ENCODE measurements at places on chromosomes 4 and X.

- DNase-seq: no peak
These were observed 17.5 kb downstream of the STX18 start for GRCh38 chr4:4524364-4524763.

DNA sequence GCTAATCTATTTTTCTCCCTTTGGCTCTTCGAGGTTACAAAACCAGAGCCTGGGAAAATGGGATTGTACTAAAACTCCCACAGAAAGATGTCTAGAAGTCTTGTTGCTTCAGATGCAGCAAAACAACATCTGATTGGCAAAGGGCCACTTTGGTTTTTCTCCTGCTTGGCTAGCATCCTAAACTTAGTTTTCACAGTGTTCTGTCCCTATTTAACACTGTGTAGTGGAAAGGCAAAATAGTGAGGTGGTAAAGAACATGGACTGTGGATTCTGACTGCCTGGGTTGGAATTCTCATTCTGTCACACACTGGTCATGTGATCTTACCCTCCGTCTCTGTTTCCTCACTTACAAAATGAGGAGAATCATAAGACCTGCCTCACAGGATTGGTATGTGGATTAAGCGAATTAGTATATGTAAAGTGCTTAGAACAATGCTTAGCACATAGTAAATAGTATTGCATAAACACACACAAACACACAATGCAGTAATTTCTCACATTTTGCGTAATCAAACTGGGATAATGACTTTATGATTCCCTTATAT, 23.5 kb downstream of the TIGD2 start:
- DNase-seq: no peak

GRCh38 chrX:133985164-133985966, at the start of gene GPC3:
TSS of gene GPC3 (minus strand) at chrX:133985594.
- DNase-seq: no peak

- no peak for DNase-seq
These were observed 709.8 kb upstream of the HS3ST1 start for GRCh38 chr4:12138488-12138887.

DNA sequence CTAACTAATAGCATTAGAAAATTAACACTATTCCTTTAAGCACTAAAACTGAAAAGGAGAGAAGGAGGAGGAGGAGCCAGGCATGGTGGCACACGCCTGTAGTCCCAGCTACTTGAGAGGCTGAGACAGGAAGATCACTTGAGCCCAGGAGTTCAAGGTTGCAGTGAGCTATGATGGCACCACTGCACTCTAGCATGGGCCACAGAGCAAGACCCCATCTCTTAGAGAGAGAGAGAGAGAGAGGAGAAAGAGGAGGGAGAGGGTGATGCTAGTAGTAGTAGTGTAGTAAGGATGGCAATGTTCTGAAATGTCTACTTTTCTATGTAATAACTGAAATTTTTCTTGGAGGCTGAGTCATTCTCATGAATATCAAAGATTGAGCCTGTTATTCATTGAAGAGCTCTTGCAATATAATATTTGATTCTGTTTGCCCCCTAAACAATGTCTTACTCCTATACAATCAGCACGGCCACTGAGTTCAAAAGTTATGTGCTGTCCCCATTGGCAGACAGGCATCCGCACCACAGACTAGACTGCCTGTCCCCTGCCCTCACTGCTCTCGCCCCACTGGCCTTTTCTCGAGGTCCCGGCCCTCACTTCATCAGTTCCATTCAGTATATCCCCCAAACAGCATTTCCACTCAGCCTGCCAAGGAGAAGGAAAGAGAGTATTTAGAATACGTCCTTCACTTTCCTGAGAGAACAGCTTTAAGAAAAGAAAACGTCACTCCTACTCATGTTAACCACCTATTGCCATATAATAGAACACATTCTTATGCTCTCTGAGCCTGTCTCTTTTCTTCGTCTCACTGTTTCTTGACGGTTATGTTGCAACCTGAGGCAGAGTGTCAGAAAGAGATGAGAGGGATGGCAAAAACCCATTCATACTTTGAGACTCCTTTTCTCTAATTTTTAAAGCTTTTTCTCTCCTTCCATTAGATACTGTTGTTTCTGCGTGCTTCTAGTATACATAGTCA, 238.1 kb downstream of the PALLD start:
- no peak for DNase-seq

DNA sequence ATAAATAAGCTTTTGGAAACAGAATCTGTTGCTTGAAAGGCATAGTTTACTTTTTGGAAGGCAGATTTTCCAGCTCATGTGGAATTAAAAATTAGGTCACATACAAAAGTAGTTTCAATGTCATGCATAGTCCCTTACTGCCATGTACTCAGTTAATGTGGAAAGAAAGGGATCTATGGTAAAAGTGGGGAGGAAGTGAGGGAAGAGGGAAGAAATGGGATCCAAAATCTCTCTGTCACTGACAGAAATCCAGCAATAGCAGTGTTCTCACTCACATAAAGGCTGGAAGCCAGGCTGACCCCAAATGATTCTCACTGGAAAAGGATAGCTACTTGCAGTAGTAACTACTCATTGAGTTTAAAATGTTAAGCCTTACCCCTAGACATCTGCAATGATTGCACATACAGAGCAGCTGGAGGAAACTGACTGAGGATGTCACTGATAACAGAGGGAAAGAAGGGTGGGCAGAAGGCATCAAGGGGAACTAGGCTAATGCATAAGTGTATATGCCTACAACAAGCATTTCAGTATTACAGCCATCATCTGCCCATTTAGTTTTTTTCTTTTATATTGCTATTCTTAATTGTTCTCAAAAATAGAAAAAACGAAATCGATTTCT, 445.6 kb downstream of the FAT4 start:
- no peak for DNase-seq

DNA sequence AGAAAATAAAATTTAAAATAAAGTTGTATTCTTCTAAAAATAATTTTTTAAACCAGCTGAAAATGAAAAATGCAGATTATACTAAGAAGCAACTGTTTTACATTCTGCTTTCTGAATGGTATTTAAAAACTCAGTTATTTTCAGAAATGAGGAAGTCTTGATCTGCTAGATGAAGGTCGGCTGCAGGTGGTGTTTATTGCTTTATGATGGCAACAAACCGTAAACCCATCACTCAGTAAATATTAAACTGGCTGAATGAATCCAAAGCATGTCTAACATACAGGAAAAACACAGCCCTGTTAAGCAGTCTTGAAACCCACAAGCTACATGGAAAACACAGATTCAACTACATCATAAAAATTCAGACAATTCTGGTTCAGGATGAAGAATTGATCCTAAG, 29.3 kb downstream of the DYNLT3 start:
- no peak for DNase-seq

- DNase-seq: no peak
These were observed 195.4 kb upstream of the PPP1R2C start for GRCh38 chrX:42973321-42973720.

DNA sequence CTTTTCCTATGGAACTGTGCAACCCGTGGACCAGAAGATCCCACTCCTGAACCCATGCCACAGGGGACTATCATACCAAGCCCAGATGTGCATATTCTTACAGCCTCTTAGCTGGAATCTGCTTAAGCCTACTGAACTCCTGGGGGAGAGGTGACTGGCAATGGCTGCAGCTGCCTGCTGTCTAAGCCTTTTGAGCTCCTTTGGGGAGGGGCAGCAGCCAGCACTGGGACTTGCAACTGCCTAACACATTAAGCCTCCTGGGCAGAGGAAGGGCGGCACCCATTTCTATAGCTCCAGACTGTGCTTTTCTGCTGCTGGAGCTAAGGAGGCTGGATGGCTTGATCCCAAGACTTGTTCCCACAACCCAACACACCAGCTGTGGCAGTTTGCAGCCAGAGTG, 117.9 kb upstream of the VEGFC start:
- DNase-seq: no peak

DNA sequence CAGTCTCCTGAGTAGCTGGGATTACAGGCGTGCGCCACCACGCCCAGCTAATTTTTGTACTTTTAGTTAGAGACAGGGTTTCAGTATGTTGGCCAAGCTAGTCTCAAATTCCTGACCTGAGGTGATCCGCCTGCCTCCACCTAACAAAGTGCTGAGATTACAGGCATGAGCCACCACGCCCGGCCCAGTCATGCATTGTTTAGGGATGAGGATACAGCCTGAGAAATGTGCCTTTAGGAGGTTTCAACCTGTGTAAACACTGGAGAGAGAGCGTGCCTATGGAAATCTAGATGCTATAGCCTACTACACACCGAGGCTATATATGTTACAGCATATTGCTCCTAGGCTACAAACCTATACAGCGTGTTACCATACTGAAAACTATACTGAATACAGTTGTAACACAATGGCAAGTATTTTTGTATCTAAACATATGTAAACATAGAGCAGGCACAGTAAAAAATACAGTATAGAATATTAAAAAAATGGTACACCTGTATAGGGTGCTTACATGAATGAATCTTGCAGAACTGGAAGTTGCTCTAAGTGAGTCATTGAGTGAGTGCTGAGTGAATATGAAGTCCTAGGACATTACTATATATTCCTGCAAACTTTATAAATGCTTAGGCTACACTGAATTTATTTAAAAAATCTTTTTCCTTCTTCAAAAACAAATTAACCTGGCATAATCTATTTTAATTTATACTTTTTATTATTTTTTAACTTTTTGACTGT, 588.2 kb upstream of the ADGRL3 start:
- no peak for DNase-seq

DNA sequence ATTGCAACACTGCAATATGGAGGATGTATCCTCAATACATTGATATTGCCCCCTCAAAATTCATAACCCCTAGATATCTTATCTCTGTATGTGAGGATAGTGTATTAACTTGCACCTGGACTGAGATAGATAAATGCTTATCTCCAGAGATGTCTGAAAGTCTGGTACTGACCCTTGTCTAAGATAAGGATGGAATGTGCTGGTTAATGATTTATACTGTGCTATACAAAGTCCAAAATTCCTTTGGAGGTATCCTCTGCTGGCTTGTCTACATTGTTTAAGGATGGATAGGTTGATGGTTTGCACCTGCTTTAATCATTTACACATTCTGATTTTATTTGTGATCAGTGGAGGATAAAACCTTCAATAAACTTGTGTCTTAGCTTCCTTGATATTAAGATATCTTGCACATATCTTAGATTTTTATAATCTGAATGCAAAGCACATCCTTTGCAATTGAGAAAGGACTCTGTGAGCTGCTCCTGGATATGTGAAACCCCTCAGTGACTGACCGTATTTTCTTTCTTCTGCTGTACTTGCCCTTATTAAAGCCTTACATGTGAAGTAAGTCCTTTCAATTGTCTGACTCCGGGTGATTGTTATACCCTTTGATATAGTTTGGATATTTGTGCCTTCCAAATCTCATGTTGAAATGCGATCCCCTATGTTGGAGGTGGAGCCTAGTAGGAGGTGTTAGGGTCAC, 430.3 kb upstream of the MAOA start:
- no peak for DNase-seq

DNA sequence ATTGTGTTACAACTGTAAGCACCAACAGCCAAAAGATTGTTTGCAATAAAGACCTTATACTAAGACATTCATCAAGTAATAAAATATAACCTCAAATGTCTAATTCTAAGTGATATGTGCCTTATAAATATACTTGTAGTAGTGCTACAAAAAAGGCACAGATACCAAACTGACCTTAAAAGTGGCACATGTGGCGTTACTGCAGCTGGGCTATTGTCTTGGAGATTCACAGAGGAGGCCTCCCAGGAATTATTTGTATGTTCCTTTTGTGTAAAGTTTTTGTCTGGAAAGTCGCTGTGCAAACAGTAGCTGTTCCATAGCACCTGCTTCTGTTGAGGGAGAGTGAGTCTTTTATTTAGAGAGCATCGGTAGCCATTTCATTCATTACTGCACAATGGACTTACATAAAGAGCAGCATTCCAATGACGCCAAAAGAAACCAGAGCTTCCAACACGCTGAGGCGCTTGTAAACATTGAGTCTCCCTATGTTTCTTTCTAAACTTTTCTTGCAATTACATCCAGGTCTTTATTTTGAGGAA, 143.7 kb downstream of the RPA4 start:
- peak; percentile 12 for DNase-seq

DNA sequence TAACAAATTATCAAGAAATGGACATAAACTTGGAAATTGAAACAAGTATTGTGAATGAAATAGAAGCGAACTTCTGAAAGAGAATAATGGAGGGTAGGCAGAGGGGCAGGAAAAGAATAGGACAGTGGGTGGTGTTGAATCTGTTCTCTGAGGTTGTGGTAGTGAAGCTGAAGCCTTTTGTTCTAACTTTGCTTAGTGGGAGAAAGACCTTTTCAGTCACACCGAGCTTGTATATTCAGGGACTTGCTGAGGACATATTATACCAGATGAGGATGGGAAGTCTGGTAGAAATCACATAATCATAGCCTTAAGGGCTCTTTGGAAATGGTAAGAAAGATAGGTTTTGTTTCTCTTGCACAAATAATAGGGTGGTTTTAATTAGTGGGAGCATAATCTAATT, 115.4 kb upstream of the NDST4 start:
- DNase-seq: no peak

DNA sequence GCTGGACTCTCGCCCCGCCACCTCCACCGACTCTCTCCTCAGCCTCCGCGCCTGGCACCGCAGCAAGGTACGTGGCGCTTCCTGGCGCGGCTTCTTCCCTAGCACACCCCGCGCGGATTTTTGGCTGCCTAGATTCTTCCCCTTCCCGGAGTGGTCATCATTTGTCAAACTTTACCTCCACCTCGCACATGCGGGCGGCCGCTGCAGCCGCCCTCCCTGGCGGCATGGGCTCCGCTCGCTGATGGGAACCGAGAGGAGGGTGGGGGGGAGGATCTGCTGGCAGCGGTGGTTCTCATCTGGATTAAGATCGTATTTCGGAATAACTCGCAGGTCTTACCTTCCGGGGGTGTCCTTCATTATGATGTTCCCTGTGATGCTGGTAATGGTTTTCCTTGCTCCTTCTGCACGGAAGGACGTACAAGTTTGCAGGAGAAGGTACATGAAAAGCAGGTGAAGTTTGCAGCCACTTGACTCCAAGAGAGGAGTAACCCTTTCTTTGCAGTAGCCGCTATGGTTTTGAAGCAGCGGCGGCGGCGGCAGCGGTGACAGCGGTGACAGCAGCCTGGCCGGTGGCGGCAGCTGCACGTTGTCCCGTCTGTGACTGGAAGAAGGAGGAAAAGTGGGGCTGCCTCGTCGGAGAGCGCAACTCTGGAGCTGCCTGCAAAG, 2183.9 kb upstream of the TENM3 start:
- no peak for DNase-seq

GRCh38 chrX:71292669-71293365, 8.7 kb upstream of the ITGB1BP2 start:
- no peak for DNase-seq

- DNase-seq: no peak
These were observed 307.3 kb downstream of the RAPGEF2 start for GRCh38 chr4:159410076-159410777.
